Skin of body (tissue), 3 donors: ENCODE measurements at places on chromosomes 5 and 9.

- DNase-seq = no peak
These were observed 42.7 kb downstream of the SUSD1 start for GRCh38 chr9:112132356-112132755.

DNA sequence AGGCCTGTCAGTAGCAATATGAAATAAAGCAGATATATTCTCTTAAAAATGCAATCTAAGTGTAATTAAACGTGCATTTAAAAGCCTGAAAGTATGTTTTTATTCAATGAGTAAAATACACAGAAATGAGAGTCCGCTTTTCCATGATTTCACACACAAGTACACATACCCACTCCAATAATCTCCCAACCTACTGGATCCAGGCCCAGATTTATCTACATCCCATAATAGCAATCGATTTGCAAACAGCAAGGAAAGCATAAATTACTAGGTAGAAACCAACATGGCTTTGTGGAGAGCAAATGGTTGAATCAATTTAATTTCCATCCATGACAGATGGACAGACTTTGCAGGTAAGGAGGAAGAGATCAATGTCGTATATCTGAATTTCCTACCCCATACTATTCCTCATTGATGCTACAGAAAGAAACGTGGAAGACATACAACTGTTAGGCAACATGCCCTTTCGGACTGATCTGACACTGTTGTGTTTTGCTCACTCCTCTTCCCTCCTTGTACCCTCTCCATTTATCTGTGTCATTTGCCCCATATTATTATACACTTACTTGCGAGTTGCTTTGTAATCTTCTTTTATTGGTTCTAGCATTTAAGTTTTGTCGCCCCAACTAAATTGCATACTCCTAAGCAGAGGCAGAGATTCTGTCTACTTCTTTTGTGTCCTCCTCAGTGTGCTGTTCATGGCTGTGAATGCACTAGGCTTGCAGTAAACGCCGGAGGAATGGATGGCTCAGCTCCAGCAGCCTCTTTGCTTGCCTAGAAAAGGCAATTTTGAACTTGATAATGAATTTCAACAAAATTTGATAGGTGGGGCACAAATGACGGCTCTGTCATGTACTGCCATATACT, 133.6 kb downstream of the NFIB start:
- DNase-seq = no peak

DNA sequence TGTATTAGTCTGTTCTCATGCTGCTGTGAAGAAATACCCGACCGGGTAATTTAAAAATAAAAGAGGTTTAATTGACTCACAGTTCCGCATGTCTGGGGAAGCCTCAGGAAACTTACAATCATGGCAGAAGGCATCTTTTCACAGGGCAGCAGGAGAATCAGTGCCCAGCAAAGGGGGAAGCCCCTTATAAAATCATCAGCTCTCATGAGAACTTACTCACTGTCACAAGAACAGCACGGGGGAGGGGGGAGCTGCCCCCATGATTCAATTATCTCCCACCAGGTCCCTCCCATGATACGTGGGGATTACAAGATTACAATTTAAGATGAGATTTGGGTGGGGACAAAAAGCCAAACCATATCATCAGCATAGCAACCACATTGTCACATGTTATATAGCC, 102.5 kb downstream of the GPBP1 start:
- DNase-seq = no peak

GRCh38 chr5:178460598-178460997, 129.6 kb downstream of the COL23A1 start:
- DNase-seq = no peak

DNA sequence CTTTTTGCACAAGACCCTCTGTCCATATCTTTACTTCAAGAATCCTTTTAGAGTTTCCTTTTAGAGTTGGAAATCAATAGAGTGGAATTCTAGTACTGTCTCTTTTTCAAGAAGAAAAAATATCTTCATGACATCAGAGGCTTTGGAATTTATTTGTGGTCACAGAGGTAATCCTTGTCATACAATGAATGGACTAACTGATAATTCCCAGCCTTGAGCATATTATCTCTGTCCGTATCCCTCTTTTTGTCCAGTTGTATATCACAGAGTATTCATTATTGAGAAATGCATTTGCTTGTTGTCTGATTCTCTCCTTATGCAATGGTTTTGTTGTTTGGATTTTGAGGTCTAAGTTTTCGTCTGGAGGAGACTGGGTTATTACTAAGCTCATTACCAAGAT, 82.0 kb upstream of the HAPLN1 start:
- DNase-seq = no peak

DNA sequence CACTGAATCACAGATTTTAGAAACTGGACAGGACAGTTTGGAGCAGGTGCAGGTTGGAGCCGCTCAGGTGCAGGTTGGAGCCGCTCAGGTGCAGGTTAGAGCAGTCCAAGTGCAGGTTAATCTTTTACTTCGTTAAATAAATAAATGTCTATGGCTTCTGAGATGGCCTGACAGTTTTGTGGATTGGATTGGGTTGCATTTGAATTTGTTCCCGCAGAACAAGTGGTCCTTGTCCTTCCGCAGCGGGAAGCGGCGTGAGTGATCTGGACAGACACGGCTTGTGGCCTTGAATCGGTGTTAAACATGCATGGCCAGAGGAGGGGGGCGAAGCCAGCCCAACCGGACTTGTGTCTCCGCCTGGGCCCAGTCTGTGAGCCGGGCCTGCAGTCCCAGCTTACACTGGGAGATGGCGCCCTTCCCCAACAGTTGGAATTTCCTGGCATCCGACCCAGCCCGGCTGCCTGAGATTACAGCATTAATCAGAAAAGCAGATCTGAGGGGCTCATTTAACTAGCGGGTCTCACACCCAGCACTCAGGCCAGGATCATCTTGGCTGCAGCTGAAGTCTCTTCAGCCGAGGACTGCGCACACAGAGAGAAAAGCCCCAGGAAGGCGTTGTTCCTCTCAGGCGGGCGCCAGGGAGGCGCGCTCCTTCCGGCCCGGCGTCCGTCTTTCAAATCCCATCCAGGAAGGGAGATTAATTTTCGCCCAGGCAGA, 1.5 kb upstream of the OLFM1 start:
- DNase-seq = peak; percentile 74

DNA sequence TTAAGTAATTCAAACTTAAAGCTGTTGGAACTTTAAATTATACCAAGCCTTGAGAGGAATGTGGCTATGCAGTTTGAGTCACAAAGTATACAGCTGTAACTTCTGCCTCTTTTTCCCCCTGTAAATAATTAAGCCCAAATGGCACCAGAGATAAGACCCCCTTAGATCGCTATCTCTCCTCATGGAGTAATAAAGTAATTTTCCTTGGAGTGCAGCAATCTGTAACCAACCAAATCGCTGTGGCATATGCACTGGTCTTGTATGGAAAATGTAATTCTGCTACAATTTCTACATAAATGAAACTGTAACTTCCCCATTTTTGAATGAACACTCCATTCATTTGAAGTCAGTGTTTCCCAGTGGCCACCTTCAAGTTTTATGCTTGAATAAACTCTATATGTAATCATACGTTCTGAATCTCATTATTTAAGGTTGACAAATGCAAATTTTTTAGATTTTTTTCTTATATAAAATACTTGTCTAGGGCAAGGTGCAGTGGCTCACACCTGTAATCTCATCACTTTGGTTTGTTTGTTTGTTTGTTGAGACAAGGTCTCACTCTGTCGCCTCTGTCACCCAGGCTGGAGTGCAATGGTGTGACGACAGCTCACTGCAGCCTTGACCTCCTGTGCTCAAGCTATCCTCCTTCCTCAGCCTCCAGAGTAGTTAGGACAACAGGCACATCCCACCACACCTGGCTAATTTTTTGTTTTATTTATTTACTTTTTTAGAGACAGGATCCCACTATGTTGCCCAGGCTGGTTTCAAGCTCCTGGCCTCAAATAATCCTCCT, 12.3 kb downstream of the SUSD1 start:
- no peak for DNase-seq

- DNase-seq = peak; percentile 60
These were observed 210.9 kb downstream of the ESM1 start for GRCh38 chr5:54774281-54775170.

DNA sequence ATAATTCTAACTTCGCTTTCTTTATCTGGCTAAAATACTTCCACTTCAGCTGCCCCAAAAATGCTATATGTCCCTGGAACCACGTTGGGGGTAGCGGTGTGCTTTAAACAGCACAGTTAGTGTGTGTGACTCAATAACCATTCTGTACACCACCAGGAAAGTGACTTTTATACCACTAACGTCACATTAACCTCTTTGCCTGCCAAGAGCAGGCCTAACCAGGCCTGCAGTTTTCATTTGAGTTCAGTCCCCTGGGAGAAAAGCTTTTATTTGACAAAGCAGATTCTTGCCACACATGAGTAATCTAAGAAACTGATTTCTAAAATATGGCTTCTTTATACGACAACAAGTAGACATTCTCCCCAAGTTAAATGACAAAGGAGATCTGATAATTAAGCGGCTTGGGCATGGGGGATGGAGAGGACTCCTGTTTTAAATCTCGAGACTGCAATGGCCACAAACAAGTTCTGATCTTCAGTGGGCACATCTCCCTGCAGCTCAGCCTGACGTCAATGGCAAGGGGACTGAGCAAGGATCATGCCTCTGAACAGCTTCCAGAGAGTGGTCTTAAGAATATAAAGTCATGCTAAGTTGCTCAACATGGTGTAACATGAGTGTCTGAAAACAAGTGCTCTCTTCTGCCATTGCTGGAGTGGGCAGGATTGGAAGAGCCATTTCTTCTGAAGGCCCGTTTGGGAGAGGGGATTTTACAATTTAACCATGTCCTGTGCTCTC, 91.8 kb downstream of the GLIS3 start:
- DNase-seq = peak; percentile 42

DNA sequence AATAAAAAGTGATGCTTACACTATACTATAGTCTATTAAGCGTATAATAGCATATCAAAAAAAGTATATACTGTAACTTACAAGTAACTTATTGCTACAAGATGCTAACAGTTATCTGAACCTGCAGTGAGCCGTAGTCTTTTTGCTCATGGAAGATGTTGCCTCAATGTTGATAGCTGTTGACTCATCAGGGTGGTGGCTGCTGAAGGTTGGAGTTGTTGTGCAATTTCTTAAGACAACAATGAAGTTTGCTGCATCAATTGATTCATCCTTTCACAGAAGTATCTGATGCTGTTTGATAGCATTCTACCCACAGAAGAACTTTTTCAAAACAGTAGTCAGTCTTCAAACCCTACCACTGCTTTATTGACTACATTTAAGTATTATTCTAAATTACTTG, 7.8 kb upstream of the C9orf40 start:
- DNase-seq = no peak

DNA sequence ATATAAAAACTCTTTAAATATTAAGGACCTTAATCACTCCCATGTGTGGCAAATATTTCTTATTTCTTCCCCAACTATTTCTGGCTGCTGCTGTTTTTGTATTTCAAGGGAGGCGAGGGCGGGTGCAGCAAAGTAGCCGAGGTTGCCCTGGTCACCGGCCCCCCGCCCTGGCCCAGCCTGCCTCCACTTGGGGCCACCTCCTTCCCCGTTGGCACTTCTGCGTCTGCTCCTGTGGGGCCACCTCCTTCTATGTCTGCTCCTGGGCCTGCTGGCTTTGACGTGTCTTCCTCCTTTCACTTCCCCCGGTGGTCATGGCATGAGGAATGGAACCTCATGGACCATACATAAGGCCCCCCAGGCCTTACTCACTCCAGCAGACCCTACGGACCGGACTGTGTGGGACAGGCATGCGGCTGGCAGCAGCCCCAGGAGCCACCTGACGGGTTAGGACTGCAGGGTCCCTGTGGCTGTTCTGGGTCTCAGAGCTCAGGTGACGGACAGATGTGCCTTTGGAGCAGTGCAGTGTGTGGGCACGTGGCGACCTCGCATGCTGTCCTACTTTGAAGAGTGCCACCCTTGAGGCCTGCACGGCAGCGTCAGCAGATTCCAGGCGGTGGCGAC, 5.8 kb upstream of the ENTPD8 start:
- DNase-seq = peak; percentile 44
